ENCODE measurements at places on chromosomes 4 and X. TPM values are rescaled to one million over a fixed set of nuclear protein-coding genes. Genes with fewer than 3 reads are reported as not detected.

DNA sequence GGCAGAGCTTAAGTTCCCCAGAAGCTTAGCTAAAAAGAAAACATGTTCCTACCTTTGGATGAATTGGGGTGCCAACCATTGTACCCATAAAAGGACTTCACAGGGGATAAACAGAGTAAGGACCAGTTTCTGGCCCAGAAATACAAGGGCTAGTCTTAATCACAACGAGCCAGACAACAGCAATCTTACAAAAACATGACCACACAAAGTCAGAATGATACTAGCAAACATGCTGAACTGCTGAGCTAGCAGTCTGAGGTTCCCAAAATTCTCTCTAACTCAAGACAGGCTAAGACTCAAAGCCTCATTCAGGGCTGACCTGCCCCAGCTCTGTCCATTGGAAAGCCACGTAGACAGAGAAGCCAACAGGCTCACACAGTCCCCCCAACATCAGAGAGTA, 40.3 kb downstream of the ATP11C start:
- DNase-seq: no peak

DNA sequence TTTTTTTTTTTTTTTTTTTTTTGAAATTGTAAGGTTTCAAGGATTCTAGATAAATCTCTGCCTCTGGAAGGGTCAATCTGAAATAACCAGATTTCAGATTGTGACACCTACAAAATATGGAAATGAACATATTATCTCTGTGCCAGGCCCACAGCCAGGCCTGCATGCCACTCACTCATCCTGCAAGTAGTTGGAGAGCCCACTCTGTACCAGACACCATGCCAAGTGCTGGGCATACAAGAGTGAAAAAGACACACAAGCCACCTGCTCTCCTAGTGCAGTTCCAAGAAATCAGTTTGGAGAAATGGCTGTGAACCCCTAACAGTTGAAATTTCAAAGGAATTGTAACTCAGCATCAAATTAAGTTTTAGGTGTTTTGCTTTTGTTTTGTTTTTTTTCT, 145.9 kb upstream of the NOCT start:
- no peak for DNase-seq

DNA sequence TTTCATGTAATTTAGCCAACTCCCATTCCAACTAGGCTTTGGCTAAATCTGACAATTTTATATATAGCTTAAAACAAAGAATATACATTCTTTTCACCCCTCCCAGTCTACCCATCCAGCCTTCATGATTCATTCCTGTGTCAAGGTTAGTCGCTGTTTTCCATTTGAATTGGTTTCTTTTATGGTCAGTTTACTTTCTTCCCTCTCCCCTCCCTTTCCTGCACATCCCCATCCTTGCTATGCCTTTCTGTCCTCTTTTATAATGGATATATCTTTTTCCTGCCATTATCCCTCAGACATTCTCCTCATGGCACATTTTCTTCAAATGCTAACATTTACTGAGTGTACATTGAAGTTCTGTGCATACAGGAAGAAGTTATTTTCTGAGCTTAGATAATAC, 4.7 kb downstream of the ZXDB start:
- DNase-seq: no peak

DNA sequence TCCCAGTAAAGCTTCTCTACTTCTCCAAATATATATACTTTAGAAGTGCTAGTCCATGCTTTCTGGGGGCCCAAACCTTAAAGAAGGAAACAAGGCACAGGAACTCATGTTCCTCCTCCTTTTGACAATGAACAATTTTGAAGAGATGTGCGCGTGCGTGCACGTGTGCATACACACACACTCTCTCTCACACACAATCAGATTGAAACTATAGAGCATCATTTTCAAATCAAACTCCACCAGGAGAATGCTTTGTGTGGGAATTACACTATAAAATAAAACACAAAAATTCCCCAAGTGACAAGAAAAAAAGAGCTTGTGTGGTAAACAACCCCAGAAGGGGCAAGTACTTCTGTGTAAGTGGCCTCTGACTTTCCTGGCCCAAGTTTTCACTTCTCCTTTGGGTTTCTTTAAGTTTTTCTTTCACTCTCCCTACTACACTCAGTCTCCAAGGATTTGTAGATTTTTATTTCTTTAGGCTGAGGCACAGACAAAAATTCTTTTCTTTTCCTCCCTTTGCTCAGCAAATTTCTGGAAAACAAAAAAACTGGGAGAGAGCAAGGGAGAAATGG, 46.6 kb upstream of the SHISA3 start:
- no peak for DNase-seq

GRCh38 chrX:270848-271367, 10.3 kb upstream of the PLCXD1 start:
- no peak for DNase-seq

- DNase-seq: no peak
Measured at GRCh38 chr4:129603241-129603931, 507.4 kb downstream of the C4orf33 start.

- DNase-seq: no peak
Measured at GRCh38 chrX:19372547-19373331, 29.0 kb downstream of the PDHA1 start.

GRCh38 chr4:66837279-66837922, 707.9 kb downstream of the CENPC start:
- DNase-seq: no peak

GRCh38 chr4:53905941-53906377, 158.4 kb downstream of the CHIC2 start:
- DNase-seq: no peak

DNA sequence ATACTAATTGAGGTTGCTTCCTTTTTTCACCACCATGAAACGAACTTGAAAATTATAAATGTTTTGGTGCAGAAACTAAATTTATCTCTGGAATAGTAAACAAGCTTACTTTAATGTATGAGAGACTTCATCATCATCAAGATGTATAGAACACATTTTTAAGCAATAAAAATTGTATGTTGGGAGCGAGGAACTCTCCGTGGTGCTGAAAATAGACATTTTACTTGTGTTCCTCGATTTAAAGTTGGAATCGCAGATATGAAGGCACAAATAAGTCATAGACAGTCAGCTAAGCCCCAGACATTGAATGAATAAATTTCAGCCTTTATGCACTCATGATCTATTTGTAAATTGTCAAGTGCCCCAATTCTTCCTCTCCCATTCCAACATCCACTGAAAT, 310.7 kb downstream of the STK32B start:
- DNase-seq: no peak

GRCh38 chr4:41290479-41290878, 33.8 kb downstream of the UCHL1 start:
- no peak for DNase-seq

GRCh38 chrX:74372272-74372671, 49.0 kb upstream of the SLC16A2 start:
- no peak for DNase-seq

DNA sequence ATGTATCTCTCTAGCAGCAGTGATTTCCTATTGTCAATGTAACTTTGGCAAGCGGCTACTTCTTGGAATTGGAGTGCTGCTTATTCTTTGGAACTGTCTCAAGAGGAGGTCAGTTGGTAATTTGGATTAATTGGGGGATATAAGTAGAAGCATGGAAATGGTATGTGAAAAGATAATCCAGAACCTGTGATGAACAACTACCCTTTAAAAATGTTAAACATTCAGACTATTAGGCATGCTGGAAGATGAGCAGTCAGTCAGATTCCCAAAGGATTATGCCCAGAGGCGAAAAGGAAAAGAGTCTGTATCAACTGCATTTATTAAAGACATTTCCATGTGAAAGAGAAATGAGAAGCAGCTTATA, 62.5 kb downstream of the SEC24D start:
- DNase-seq: no peak

GRCh38 chr4:48792348-48793006, 12.4 kb upstream of the FRYL start:
- no peak for DNase-seq

- DNase-seq: no peak
Measured at GRCh38 chrX:134933911-134934310, 56.9 kb upstream of the SMIM10 start.

DNA sequence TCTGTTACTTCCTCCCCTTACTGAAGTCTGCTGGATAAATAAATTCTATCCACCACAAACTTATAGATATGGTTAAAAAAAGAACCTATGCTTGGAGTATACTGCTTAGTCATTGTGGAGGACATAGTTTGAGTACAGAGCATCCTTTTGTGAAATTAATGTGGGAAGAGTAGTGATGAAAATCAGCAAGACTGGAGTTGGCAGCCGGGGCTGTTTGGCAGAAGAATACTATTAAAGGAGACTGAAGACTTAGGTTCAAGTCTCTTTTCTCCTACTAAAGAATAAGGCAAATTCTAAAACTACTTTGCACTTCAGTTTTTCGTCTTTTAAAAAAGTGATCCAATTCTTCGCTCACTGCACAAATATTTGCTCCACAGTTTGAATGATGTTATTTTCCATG, 326.6 kb upstream of the ATOH1 start:
- DNase-seq: no peak

- no peak for DNase-seq
Measured at GRCh38 chr4:10171055-10171454, 54.5 kb upstream of the WDR1 start.

GRCh38 chrX:115333446-115333845, 43.9 kb downstream of the LUZP4 start:
- no peak for DNase-seq

DNA sequence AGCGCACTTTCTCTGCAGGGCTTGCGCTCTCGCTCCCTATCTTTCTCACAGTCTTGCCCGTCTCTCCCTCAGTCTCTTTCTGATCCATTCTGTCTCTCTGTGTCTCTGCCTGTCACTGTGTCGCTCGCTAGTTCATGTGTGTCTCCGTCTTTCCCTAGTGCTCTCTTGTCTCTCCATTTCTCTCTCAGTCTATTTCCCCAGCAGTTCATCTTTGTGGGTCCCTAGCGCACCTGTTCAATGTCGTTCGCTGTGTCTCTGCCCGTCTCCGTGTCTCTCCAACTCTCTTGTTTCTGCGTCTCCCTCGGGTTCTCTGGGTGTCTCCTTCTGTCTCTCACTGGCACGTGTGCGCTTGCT, 1.5 kb downstream of the GPR101 start:
- no peak for DNase-seq

- DNase-seq: no peak
Measured at GRCh38 chrX:110462957-110463356, 104.3 kb downstream of the RTL9 start.

- DNase-seq: no peak
Measured at GRCh38 chr4:71498002-71498401, 159.2 kb downstream of the SLC4A4 start.

DNA sequence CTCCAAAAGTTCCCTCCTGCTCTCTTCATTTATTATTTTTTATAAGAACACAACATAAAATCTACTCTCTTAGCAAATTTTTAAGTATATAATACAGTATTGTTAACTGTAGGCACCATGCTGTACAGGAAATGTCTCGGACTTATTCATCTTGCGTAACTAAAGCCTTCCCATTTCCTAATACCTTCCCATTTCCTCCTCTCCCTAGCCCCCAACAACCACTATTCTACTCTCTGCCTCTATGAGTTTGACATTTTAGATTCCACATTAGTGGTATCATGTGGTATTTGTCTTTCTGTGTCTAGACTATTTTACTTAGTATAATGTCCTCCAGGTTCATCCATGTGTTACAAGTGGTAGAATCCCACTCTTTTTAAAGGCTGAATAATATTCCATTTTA, 15.8 kb upstream of the SYTL4 start:
- no peak for DNase-seq

GRCh38 chr4:181173046-181173445, 1070.2 kb upstream of the TENM3 start:
- no peak for DNase-seq

GRCh38 chr4:146443525-146443924, 78.2 kb downstream of the SLC10A7 start:
- DNase-seq: no peak

GRCh38 chrX:71533851-71534561, 1.1 kb downstream of the OGT start:
- no peak for DNase-seq

DNA sequence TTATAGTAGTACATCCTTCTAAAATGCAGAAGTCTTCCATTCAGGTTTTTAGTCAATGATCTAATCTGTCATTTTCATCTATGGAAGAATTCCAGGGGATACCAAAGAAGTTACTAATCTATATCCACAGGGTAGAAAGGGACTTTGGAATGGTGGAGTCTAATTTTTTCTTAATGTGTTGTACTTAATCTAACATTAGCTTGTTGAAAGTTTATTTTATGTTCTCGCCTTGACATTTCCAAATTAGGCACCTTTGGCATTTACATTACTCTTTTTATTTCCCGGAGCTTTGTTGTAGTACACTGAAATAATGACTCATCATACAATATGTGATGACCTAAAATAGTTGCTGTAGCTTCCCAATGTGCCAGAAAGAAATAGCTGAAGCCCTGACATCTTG, 91.5 kb downstream of the HTR2C start:
- DNase-seq: no peak

GRCh38 chrX:115911967-115912366, 258.6 kb upstream of the AGTR2 start:
- no peak for DNase-seq

DNA sequence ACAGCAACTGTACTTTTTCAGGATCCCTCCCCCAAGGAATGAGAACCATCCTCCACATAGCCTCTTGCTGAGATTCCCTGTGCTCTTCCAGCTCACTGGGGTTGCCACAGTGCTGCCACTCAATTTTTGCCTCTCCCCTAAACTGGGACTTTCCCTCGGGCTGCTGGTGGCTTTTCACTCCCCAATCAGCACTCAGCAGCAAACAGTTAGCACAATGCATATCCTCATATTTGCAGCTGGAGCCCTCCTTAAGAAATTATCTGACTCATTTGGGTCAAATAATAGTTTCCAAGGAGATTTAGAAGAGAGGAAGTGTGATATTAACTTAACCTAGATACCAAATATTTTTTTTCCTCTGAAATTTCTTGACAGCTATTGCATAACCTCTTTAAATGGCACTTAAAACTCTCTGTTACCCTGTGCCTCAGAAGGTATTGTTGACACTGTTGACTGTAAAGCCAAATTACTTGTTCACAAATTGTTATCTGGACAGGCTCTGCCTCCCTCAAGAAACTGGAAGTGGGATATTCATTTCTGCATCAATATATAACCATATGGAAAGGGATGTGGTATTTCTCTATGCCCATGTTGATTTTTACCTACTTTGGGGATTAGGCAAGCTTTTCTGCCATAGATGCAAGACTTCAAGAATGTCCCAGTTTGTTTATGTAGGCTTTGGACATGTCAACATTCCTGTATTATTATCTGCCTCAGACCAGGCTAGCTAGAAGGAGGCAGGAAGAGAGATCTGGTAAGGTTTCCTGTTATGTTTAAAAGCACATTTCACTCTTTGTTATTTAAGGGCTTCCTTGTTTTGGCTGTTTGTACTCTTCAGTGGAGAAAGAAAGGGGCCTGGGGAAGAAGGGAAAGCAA, 58.0 kb downstream of the SEPTIN11 start:
- no peak for DNase-seq

The PDZD4 gene
- 0.10 TPM for total RNA-seq

The DDX3X gene
- 235 TPM for total RNA-seq

The GALNT7 gene
- 66.0 TPM for total RNA-seq

The PAGE2B gene
- not detected for total RNA-seq

The SCML2 gene
- 0.58 TPM for total RNA-seq

The QRFPR gene
- not detected for total RNA-seq

The CLGN gene
- total RNA-seq: 7.6 TPM

The CDKN2AIP gene
- 11.7 TPM for total RNA-seq

The SPIN4 gene
- total RNA-seq: 16.6 TPM

The SPATA18 gene
- 17.4 TPM for total RNA-seq

The ABCG2 gene
- 12.5 TPM for total RNA-seq

The GNRHR gene
- not detected for total RNA-seq
